ENCODE measurements at places on chromosomes 5 and 9. TPM values are rescaled to one million over a fixed set of nuclear protein-coding genes. Genes with fewer than 3 reads are reported as not detected.

ESM1 gene
- total RNA-seq = 0.10 TPM

RNF180 gene
- total RNA-seq = 23.2 TPM

MUSK gene
- 0.23 TPM for total RNA-seq

ACTBL2 gene
- not detected for total RNA-seq

C5orf46 gene
- not detected for total RNA-seq

CDX1 gene
- total RNA-seq = 0.23 TPM

KLHL3 gene
- 5.0 TPM for total RNA-seq

CLPTM1L gene
- total RNA-seq = 49.0 TPM

TMEFF1 gene
- 0.94 TPM for total RNA-seq

DOK3 gene
- 2.6 TPM for total RNA-seq

CYLC2 gene
- total RNA-seq = not detected

CARD6 gene
- total RNA-seq = 5.5 TPM

PCDHGC3 gene
- 67.1 TPM for total RNA-seq

PDGFRB gene
- total RNA-seq = 111 TPM

C5orf58 gene
- total RNA-seq = not detected

GRCh38 chr5:118614731-118615456 is 373.5 kb downstream of the DTWD2 start:
- no peak overlapping the region for H3K4me3 ChIP-seq
- no peaks in the 10 kb centered on the region for H3K36me3 ChIP-seq
- H3K4me1 ChIP-seq = no peaks in the 10 kb centered on the region
- no peak overlapping the region for H3K27ac ChIP-seq

DNA sequence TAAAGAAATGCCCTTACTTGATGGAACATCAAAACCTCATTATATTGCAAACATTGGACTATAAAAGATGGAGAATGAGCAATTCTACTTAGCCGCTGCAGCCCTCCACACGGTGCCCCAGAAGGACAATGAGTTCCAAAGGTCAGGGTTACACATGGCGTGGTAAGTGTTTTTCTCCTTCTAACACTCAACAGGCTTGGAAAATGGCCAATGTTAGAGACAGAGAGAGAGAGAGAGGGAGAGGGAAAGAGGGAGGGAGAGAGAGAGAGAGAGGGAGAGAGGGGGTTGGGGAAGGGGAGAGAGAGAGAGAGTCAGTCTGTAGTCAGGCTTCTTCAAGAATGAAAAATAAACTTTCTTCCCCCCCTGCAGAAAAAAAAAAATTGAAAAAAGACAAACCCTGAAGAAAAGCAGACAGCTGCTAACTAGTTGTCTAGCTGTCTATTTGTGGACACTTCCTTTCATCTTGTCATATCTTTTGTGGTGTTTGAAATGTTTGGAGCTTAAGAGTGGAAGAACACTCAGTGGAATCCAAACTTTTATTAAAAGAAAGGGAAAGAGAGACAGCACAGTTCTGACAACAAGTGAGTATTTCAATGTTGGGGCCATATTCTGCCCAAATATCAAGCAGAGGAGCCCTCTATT is 324.8 kb downstream of the TMEM38B start:
- no peaks in the 10 kb centered on the region for H3K27me3 ChIP-seq
- H3K27ac ChIP-seq = no peak overlapping the region
- H3K4me3 ChIP-seq = no peak overlapping the region

DNA sequence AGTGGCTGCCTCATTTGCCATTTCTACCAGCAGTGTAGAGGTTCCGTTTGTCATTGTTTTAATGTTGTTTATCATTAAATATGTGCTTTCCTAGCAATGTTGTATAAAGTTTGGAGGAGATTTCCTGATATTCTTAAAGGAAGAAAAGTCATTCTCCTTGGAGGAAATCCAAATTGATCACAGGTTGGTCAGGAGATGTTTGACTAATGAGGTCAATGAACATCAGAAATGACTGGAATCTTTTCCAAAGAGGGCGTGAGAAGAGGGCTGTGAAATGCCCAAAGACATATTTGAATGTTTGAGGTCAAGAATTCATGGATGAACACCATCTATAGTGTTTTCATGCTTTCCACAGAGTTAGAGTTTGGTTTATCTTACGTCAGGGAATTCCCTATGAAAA is 471.3 kb downstream of the MAT2B start:
- no peaks in the 10 kb centered on the region for H3K36me3 ChIP-seq
- DNase-seq = no peak
- no peak overlapping the region for H3K4me3 ChIP-seq
- no peak overlapping the region for H3K27ac ChIP-seq

DNA sequence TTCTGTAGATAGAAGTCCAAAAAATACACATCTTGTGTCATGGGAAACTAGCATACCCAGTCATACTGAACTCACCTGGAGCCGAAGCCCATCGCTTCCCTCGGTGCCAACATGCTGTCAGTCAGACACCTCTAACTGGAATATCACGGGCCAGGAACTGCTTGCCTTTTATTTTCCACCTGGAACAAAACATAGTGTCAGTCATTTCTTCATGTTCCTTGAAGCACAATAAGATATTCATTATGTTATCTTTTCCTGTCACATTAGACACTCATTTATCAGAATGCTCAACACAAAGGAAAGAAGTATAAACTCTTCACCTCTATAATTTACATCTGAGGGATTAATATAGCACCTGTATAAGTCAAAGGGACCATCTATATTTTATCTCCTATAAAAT is 674.4 kb downstream of the PTPRD start:
- no peaks in the 10 kb centered on the region for H3K36me3 ChIP-seq
- DNase-seq = no peak
- no peaks in the 10 kb centered on the region for H3K27me3 ChIP-seq
- no peak overlapping the region for H3K4me3 ChIP-seq

DNA sequence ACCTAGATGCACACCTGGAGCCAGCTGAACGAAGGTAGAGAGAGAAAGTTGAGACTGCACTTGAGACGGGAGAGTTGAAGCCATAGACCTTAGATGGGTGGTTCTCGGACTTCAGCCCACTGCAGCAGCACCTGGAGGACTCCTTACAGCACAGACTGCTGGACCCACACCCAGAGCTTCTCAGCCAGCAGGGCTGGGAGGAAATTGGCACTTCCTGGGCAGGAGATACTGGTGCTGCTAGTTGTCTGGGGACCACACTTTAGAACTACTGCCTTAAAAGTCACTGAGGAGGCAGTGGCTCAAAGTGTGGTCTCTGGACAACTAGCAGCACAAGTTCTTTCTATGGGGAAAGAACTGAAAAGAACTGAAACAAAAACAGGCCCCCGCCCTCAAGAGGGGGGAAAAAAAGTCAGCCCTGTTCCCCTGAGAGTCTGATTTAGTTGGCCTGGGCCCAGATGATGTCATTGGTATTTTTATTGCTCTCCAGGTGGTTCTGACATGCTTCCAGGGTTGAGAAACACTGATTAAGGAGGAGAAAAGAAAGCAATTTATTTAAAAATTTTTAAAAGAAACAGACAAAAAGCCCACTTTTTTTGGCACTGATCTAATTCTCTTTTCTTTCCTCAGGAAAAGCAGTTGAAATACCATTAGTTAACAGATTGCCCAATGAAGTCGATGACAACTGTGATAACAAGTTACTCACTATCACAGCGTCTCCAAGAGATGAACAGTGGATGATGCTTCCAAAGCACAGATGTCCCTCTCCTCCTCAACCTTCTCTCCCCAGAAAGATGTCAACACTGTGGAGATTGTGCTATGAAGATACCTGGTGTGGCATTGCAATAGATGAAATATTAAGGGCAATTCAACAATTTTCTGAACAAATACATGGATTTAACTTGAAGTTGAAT is 73.6 kb upstream of the ADAMTS16 start:
- H3K36me3 ChIP-seq = no peaks in the 10 kb centered on the region
- no peak overlapping the region for H3K4me3 ChIP-seq
- H3K27me3 ChIP-seq = no peaks in the 10 kb centered on the region
- no peak for DNase-seq
- H3K4me1 ChIP-seq = peaks cover 1% of the 10 kb centered on the region

DNA sequence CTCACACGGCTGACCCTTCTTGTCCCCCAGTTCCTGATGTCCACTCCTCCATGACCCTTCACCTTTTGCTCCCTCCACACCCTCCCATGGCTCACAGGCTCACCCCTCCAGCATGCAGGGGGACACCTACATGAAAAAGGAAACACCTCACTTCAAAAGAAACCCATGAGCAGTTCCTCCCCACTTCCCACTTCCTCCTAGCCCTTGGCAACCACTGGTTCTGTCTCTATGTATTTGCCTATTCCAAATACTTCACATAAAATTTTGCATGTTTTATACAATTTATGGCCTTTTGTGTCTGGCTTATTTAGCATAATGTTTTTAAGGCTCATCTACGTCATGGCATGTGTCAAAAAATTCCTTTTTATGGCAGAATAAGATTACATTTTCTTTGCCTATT is 100.2 kb upstream of the S1PR3 start:
- DNase-seq = no peak
- no peak overlapping the region for H3K27ac ChIP-seq
- H3K4me3 ChIP-seq = no peak overlapping the region
- H3K27me3 ChIP-seq = no peaks in the 10 kb centered on the region
- no peaks in the 10 kb centered on the region for H3K36me3 ChIP-seq

DNA sequence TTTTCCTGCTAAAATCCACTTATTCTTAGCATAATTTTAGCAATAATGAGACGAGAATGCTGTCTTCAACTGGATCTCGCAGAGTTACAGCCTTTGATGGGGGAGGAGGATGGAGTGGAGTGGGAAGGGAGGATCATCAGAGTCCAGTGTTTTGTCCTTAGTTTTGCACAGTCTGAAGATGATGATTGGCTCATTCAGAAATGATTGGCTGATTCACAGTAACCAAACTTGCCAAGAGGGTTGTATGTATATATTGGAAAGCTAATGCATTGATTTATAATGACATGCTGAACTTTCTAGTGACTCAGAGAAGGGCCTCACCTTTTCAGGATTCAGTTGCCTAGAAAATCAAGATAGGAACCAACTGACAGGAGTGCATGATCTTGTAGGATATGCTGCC is 448.0 kb downstream of the CCDC171 start:
- H3K27ac ChIP-seq = no peak overlapping the region
- no peaks in the 10 kb centered on the region for H3K27me3 ChIP-seq
- H3K4me1 ChIP-seq = no peaks in the 10 kb centered on the region
- no peak for DNase-seq
- no peak overlapping the region for H3K4me3 ChIP-seq

DNA sequence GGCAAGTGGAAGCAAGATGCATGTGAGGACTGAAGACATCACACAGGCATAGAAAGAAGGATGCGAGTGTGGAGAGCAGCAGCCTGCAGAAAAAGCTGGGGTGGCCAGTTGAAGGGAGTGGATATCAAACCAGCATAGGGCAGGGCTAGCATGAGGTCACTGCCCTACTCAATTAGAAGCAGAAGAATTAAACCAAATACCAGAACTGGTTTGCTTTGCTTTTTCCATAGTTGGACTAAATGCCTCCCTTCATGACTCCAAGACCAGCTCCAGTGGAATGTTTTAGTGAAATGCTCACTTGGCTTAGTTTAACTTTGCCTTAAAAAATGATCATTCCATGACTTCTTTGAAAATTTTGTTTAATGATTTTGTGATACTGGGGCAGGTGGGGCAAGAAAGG is 45.8 kb downstream of the TMEM167A start:
- H3K36me3 ChIP-seq = no peaks in the 10 kb centered on the region
- H3K27me3 ChIP-seq = no peaks in the 10 kb centered on the region
- no peak overlapping the region for H3K4me3 ChIP-seq
- H3K27ac ChIP-seq = no peak overlapping the region
- H3K4me1 ChIP-seq = no peaks in the 10 kb centered on the region

GRCh38 chr5:78717674-78718584 is 69.4 kb upstream of the LHFPL2 start:
- no peak for DNase-seq
- H3K27ac ChIP-seq = no peak overlapping the region
- H3K36me3 ChIP-seq = no peaks in the 10 kb centered on the region
- H3K4me1 ChIP-seq = no peaks in the 10 kb centered on the region
- no peaks in the 10 kb centered on the region for H3K27me3 ChIP-seq

- no peaks in the 10 kb centered on the region for H3K36me3 ChIP-seq
- no peaks in the 10 kb centered on the region for H3K4me1 ChIP-seq
- H3K27me3 ChIP-seq = no peaks in the 10 kb centered on the region
- H3K4me3 ChIP-seq = no peak overlapping the region
Measured at GRCh38 chr9:14846871-14847311, 63.3 kb downstream of the FREM1 start.

DNA sequence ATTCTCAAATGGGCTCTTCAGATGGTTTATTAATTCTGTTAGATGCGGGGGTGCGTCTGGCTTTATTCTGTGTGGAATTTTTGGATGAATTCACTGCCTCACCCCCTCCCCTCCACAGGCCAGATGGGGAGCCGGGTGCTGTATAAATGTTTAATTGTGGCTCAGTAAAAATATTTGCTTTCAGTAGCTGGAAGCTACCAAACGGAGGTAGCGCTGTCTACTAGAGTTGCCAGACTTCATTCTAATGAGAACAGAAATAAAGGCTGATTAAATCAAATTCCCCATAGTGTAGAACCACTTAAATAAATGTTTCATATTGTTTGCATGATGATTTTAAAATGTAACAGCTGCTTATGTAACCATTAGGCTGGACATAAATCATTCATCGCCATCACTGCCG is 34.5 kb upstream of the KCNMB1 start:
- H3K36me3 ChIP-seq = no peaks in the 10 kb centered on the region
- no peak for DNase-seq
- H3K4me1 ChIP-seq = no peaks in the 10 kb centered on the region
- H3K27me3 ChIP-seq = no peaks in the 10 kb centered on the region
- H3K4me3 ChIP-seq = no peak overlapping the region

GRCh38 chr9:134630393-134630790 is 11.2 kb upstream of the COL5A1 start:
- H3K4me1 ChIP-seq = no peaks in the 10 kb centered on the region
- H3K4me3 ChIP-seq = no peak overlapping the region
- no peaks in the 10 kb centered on the region for H3K27me3 ChIP-seq
- H3K27ac ChIP-seq = no peak overlapping the region

DNA sequence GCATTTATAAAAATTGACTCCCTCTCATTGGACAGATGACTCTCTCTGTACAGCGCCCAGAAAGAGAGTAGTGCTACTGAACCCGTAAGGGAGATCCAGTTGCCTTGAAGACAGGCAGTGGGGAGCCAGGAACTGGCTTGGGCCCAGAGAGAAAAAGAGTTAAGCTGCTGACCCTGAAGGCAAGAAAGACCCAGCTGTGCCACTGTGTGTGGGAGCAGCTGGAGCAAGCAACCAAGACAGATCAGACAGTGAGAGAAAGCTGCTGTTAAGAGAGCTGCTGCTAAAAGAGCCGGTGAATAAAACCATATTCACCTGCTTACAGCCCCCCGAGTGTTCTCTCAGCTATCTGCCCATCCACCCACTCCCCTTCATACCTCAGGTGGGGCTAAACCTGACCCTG is 149.7 kb upstream of the ADAMTS16 start:
- H3K4me1 ChIP-seq = peaks cover 18% of the 10 kb centered on the region
- H3K27ac ChIP-seq = no peak overlapping the region
- DNase-seq = peak; percentile 48
- H3K36me3 ChIP-seq = no peaks in the 10 kb centered on the region

GRCh38 chr5:171823269-171823668 is 37.7 kb downstream of the SMIM23 start:
- DNase-seq = no peak
- no peak overlapping the region for H3K27ac ChIP-seq
- no peaks in the 10 kb centered on the region for H3K27me3 ChIP-seq
- no peaks in the 10 kb centered on the region for H3K4me1 ChIP-seq
